ENCODE measurements at places on chromosomes 2 and 18.

DNA sequence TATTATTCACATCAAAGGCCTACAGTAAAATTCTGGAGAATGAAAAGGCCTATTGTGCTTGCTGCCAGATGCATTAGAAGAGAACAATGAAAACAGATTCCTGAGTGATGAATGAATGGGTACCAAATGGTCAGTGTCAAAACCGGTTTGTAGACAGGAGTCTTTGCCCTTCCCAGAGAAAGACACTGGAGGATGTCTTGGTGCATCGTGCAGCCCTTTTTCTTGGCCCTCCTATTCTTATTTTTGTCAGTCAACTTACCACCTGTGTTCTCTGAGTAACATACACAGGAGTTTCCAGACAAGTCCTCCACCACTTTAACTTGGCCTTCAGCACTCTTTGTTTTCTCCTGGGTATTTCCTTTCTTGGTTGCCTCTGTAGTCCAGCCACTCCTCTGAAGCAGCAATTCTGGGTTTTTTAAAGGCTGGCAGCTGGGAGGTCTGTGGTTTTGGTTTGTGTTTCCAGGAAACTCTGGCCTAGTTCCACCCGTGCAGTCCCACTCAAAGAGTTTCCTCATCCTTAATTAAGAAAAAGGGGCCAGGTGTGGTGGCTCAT lies 29.4 kb downstream of the PSTPIP2 start:
- no peak for DNase-seq
- H3K27ac ChIP-seq: no peak overlapping the region
- no peak overlapping the region for H3K4me3 ChIP-seq
- H3K27me3 ChIP-seq: no peaks in the 10 kb centered on the region
- H3K36me3 ChIP-seq: no peaks in the 10 kb centered on the region

DNA sequence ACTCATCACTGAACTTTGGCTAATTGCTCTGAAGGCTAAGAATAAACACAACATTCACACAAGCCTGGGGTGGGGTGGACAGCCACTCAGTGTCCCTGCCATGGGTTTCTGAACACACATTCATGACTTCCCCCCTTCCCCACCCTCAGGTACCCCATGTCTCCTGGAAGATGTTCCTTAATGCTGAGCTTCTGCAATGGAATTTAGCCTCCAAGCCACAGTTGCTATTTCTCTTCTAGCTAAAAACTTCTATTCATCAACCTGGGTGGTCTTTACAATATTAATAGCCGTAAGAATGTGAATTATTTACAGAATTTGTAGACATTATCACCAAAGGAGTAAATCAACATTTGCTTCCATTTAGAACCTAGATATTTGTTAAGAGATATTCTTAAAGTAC lies 175.1 kb downstream of the ACKR3 start:
- no peak overlapping the region for H3K27ac ChIP-seq
- no peak overlapping the region for H3K4me3 ChIP-seq
- H3K36me3 ChIP-seq: no peaks in the 10 kb centered on the region
- no peaks in the 10 kb centered on the region for H3K4me1 ChIP-seq
- no peaks in the 10 kb centered on the region for H3K27me3 ChIP-seq
- DNase-seq: no peak

GRCh38 chr2:170201734-170202393 lies 23.9 kb downstream of the MYO3B start:
- H3K27ac ChIP-seq: no peak overlapping the region
- H3K4me1 ChIP-seq: no peaks in the 10 kb centered on the region
- no peaks in the 10 kb centered on the region for H3K27me3 ChIP-seq
- no peak overlapping the region for H3K4me3 ChIP-seq
- no peak for DNase-seq

GRCh38 chr2:234981197-234982095 lies 29.6 kb downstream of the SH3BP4 start:
- H3K4me3 ChIP-seq: no peak overlapping the region
- no peaks in the 10 kb centered on the region for H3K36me3 ChIP-seq
- H3K27me3 ChIP-seq: no peaks in the 10 kb centered on the region
- peak; percentile 76 for DNase-seq
- H3K27ac ChIP-seq: peak overlapping the region; percentile 76
- peaks cover 12% of the 10 kb centered on the region for H3K4me1 ChIP-seq

- H3K27ac ChIP-seq: no peak overlapping the region
- no peaks in the 10 kb centered on the region for H3K36me3 ChIP-seq
- no peaks in the 10 kb centered on the region for H3K27me3 ChIP-seq
- DNase-seq: no peak
These were observed 194.1 kb downstream of the KLHL29 start for GRCh38 chr2:23578964-23579671.

DNA sequence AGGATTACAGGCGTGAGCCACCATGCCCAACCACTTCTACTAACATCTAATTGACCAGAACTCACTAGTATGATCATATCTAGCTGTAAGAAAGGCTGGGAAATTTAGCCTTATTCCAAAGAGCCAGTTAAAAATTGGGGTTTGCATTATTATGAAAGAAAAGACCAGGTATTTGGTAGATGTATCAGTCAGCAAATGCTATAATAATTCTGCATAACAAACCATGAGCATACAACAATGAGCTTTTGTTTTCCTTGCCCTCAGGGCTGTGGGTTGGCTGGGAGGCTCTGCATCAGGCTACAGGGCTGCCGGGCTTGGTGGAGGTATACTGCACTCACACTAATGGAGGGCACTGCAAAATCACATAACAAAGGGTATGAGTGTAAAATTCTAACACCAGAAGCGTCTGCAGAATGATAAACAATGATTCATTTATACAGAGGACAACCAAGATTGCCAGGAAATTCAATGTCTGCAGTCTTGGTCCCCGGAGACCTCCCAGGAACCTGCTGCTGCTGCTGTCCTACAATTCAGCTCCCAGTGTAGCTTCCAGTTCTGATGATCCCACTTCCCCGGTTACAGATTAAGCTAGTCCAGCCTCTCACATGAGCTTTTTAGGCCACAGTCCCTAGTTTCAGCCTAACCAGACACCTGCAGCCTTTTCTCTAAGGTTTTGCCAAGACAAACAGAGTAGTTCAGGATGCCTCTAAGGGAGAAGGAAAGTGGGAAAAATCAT lies 32.2 kb upstream of the ST3GAL5 start:
- DNase-seq: peak; percentile 76
- peak overlapping the region; percentile 74 for H3K27ac ChIP-seq
- H3K27me3 ChIP-seq: no peaks in the 10 kb centered on the region
- H3K4me3 ChIP-seq: no peak overlapping the region
- H3K36me3 ChIP-seq: no peaks in the 10 kb centered on the region

DNA sequence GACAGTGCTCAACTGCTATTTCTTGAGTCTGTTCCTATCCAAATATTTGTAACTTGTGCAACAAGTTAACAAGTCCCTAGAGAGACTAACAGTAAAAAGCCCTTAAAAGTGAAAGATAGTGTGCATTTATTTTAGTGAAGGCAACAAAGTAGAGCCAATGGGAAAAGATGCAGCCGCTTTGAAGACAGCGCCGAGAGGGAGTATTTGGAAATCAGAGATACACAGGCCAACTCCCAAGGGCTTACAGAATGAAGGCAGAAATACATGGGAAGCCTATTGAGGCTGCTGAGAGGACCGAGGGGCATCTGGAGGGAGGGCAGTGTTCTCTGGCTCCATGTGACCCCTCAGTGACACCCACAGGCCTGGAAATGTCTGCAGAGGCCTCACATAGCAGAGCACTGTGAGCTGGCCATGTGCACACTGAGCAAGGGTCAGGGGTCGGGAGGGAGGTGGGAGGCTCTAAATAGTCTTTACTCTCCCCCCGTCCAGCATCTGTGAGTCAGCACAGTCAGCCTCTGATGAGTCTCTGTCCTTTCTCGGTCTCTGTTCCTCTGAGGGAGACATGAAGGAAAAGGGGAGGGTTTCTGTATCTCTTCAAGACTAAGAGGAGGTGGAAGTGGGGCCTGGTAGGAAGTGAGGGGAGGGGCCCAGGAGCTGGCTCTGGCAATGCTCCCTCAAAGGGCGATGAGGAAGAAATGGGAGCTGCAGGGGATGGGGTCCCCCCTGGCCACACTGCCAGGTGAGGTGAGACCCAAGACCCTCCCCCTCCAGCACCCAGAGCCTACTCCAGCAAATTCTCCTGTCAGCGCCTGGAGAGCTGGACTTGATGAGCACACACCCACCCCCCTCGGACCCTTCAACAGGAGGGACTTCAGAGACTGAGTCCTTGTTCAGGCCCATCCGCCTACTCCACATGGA lies 133.6 kb downstream of the SP3 start:
- H3K4me3 ChIP-seq: no peak overlapping the region
- H3K4me1 ChIP-seq: no peaks in the 10 kb centered on the region
- no peaks in the 10 kb centered on the region for H3K27me3 ChIP-seq
- H3K36me3 ChIP-seq: no peaks in the 10 kb centered on the region

DNA sequence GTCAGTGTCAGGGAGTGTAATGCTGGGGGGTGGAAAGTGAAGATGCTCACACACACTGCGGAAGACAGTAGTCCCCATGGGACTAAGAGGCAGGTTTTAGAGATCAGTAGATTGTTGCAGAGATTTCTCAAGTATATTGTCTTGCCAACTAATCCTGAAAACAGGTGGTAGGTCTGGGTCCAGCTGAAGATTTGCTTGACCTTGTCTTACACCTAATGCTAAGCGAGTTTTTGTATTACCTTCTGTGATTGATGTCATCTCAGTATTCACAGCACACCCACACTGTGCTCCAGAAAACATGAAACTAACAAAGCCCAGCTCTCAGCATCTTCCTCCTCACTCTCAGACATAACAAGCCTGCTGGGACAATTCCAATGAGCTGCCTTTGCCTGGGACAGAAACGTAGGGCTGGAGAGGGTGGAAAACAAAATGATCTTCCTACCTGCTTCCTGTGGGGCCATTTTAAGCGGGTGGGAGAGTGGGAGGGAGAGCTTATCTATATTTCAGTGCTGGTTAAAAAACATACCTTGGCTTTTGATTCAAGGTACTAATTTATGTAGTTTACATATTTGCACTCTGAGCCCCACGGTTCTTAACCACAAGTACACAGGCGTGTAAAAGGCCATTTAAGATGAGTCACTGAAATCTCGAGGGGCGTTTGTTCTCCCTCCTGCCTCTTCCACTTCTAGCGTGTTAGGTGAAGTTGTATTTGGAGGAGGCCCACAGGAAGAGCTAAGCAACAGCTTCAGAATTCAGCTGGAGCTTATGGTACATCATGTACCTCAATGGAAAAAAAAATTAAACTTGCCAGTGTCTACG lies 23.1 kb upstream of the RBMS1 start:
- no peaks in the 10 kb centered on the region for H3K36me3 ChIP-seq
- H3K4me3 ChIP-seq: no peak overlapping the region

DNA sequence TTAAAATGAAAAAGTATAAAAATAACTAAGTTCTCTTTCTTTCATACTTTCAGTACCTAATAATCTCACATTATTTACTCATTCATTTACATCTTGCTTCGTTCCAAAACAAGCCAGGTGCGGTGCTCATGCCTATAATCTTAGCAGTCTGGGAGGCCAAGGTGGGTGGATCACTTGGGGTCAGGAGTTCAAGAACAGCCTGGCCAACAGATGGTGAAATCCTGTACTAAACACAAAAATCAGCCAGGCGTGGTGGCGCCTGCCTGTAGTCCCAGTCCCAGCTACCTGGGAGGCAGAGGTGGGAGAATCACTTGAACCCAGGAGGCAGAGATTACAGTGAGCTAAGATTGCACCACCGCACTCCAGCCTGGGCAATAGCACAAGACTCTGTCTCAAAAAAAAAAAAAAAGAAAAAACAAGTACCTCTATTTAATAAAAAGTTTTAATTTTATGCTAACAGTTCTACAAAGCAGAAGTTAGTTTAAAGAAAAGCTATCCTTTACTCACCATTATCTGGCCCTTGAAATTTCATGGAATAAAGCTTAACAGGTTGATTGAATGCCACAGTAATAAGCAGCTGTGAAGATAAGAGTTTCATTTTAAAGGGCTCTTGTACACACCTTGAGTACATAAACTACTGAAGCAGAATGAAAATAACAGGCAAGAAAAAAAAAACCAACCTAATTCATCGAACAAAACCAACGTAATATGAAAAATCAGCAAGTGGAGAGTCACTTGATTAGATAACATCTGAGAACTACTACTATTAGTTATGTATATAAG lies 22.5 kb downstream of the TXNL1 start:
- no peaks in the 10 kb centered on the region for H3K36me3 ChIP-seq
- H3K27me3 ChIP-seq: no peaks in the 10 kb centered on the region
- no peak for DNase-seq
- H3K27ac ChIP-seq: no peak overlapping the region
- no peaks in the 10 kb centered on the region for H3K4me1 ChIP-seq
- H3K4me3 ChIP-seq: no peak overlapping the region

GRCh38 chr18:48852292-48852691 lies 98.5 kb downstream of the SMAD7 start:
- no peak overlapping the region for H3K4me3 ChIP-seq
- no peaks in the 10 kb centered on the region for H3K4me1 ChIP-seq
- peak overlapping the region; percentile 81 for H3K27ac ChIP-seq
- no peak for DNase-seq
- no peaks in the 10 kb centered on the region for H3K36me3 ChIP-seq
- no peaks in the 10 kb centered on the region for H3K27me3 ChIP-seq

- no peak overlapping the region for H3K27ac ChIP-seq
- DNase-seq: no peak
- no peaks in the 10 kb centered on the region for H3K4me1 ChIP-seq
- H3K4me3 ChIP-seq: no peak overlapping the region
- no peaks in the 10 kb centered on the region for H3K36me3 ChIP-seq
These were observed 91.0 kb downstream of the ICA1L start for GRCh38 chr2:202780514-202781021.

GRCh38 chr2:54387059-54387991 lies 68.8 kb upstream of the SPTBN1 start:
- no peaks in the 10 kb centered on the region for H3K36me3 ChIP-seq
- no peak overlapping the region for H3K4me3 ChIP-seq
- H3K27me3 ChIP-seq: no peaks in the 10 kb centered on the region
- no peak for DNase-seq

DNA sequence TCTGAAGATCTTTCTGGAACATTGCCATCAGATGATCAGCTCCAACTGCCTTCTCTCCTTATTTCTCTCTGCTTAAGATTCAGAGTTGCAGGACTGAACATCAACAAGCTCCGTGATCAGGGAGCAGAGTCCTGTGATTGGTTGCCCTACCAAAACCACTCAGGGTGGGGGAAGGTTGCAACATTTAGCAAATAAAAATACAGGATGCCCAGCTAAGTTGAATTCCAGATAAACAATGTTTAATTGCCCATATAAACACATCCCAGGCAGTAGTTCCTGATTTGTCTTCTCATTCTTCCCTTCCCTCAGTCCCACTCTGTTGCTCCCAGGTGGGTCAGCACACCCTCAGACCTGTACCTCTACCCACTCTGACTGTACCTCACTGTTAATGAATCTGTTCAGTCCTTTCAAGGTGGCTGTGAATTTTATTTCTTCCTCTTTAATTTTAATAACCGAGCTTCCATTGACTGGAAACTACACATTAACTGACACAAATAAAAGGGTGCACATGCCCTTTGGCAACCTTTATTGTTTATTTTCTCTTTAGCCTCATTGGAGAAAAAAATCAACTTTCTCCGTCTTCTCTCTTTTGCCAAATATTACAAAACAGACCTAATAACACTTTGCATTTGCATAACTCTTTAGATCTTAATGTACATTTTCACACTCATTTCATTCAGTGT lies 167.1 kb upstream of the PKDCC start:
- no peaks in the 10 kb centered on the region for H3K4me1 ChIP-seq
- no peaks in the 10 kb centered on the region for H3K36me3 ChIP-seq
- no peak for DNase-seq
- peak overlapping the region; percentile 93 for H3K27ac ChIP-seq
- no peak overlapping the region for H3K4me3 ChIP-seq
- no peaks in the 10 kb centered on the region for H3K27me3 ChIP-seq

- H3K27ac ChIP-seq: no peak overlapping the region
- no peaks in the 10 kb centered on the region for H3K4me1 ChIP-seq
- DNase-seq: no peak
- H3K27me3 ChIP-seq: no peaks in the 10 kb centered on the region
- H3K36me3 ChIP-seq: no peaks in the 10 kb centered on the region
- no peak overlapping the region for H3K4me3 ChIP-seq
These were observed 49.6 kb downstream of the LINC00305 start for GRCh38 chr18:64099244-64099643.
